ENCODE measurements at places on chromosomes 11 and 22.

DNA sequence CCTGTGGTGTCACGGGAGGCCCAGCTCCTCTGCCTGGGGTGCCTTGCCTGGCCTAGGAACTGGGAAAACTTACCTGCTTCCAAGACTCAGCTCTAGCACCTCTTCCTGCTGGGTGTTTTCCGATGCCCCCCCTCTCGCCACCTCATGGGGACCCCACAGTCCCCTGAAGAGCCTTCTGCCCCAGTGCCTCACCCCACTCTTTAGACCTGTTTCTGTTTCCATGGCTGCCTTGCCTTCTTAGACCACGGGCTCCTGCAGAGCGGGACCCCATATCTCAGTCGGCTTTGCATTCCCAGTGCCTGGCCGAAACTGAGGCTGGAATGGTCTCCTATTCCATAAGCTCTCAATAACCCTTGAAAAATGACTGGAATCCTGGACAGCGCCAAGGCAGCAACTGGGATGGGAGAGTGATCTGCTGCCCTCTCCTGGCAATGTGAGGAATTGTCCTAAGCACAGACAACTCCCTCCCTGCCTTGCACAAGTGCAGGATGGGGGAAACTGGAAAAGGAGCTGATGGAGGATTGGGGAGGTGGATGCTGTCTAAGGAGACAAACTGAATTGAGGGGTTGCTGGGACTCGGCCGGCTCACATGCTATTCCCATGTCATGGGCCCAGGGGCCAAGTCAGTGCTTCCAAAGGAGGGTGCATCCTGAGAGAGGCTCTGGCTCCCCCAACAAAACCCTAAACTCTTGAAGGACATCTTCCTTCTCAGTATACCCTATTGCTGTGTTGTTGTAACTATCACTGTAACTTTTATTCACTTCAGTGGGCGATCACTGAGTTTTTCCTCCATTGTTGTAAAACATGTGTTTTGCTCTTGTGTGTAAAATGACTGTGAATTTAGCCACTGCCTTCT lies 26.6 kb upstream of the IL17RA start:
- H3K4me1 ChIP-seq, result no peaks in the 10 kb centered on the region
- no peak overlapping the region for H3K27ac ChIP-seq
- H3K27me3 ChIP-seq, result no peaks in the 10 kb centered on the region
- DNase-seq, result peak; percentile 57
- no peak overlapping the region for H3K4me3 ChIP-seq
- no peaks in the 10 kb centered on the region for H3K36me3 ChIP-seq

- H3K4me3 ChIP-seq, result no peak overlapping the region
- no peak for DNase-seq
- no peaks in the 10 kb centered on the region for H3K27me3 ChIP-seq
- no peaks in the 10 kb centered on the region for H3K4me1 ChIP-seq
Measured at GRCh38 chr22:17684245-17684644, 45.7 kb downstream of the BCL2L13 start.

- no peak overlapping the region for H3K27ac ChIP-seq
- no peaks in the 10 kb centered on the region for H3K27me3 ChIP-seq
- no peak overlapping the region for H3K4me3 ChIP-seq
- no peak for DNase-seq
Measured at GRCh38 chr11:120352405-120352804, 16.2 kb downstream of the ARHGEF12 start.

- DNase-seq, result no peak
- H3K27ac ChIP-seq, result no peak overlapping the region
- no peaks in the 10 kb centered on the region for H3K27me3 ChIP-seq
- no peak overlapping the region for H3K4me3 ChIP-seq
- no peaks in the 10 kb centered on the region for H3K36me3 ChIP-seq
Measured at GRCh38 chr22:36584666-36585065, 55.7 kb upstream of the EIF3D start.

DNA sequence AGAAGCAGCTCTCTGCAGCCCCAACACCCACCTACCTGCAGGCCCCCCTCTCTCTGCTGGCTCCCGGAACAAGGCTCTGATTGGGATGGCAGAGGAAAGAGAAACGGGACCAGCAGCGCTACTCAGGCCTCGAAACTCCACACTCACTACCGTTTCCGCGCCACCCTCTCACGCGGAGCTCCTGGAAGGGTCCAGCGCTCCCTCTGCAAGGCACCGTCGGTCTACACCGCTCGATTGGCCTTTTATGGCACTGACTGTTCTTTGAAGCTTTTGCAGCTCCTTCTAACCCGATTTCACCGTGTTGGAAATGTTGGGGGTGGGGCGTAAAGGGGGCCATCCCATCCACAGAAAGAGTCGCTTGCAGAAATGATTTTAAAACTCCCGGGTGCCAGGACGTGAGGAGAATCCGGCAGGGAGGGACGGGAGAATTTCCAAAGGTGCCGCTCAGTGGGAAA lies 323 bp upstream of the PANX1 start:
- H3K4me3 ChIP-seq, result peak overlapping the region; percentile 92
- no peak overlapping the region for H3K27ac ChIP-seq
- H3K4me1 ChIP-seq, result peaks cover 11% of the 10 kb centered on the region
- no peaks in the 10 kb centered on the region for H3K36me3 ChIP-seq
- H3K27me3 ChIP-seq, result no peaks in the 10 kb centered on the region
- no peak for DNase-seq

GRCh38 chr11:120520091-120520822 lies 8.7 kb downstream of the GRIK4 start:
- H3K27ac ChIP-seq, result no peak overlapping the region
- DNase-seq, result no peak
- H3K36me3 ChIP-seq, result no peaks in the 10 kb centered on the region

DNA sequence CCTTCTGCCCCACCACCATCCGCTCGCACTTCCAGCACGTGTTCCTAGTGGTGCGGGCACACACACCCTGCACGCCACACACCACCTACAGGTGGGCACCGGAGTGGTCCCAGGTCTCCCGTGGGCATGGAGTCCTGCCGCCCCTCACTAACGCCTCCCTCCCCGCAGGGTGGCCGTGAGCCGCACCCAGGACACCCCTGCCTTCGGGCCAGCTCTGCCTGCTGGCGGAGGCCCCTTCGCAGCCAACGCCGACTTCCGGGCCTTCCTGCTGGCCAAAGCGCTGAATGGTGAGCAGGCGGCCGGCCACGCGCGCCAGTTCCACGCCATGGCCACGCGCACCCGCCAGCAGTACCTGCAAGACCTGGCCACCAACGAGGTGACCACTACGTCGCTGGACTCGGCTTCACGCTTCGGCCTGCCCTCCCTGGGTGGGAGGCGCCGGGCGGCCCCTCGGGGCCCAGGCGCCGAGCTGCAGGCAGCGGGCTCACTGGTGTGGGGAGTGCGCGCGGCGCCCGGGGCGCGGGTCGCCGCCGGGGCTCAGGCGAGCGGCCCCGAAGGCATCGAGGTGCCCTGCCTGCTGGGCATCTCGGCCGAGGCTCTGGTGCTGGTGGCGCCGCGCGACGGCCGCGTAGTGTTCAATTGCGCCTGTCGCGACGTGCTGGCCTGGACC lies 8.5 kb downstream of the SIPA1 start:
- DNase-seq, result no peak
- no peak overlapping the region for H3K27ac ChIP-seq
- H3K36me3 ChIP-seq, result peaks cover 9% of the 10 kb centered on the region
- H3K4me3 ChIP-seq, result peak overlapping the region; percentile 75
- H3K27me3 ChIP-seq, result no peaks in the 10 kb centered on the region

DNA sequence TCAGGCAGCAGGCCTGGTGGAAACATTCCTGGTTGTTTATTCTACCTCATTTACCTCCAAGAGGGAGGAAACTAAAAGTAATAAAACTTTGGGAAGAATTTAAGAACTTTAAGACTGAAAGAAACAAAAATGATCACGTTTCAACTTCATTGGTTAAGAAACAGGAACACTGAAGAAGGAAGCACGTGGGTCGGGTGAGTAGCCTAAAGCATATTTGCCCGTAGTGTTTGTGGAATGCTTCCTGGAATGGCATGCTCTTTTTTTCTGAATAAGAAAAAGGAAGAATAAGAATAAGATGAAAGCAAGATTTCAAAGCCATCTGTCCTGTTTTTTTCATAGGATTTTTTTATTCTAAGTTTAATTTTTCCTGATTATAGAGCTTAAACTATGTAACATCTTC lies 83.1 kb downstream of the WNT11 start:
- DNase-seq, result no peak
- no peak overlapping the region for H3K27ac ChIP-seq

All from iPS DF 6.9 (cell line).